ENCODE measurements at places on chromosomes 4 and X. TPM values are rescaled to one million over a fixed set of nuclear protein-coding genes. Genes with fewer than 3 reads are reported as not detected.

The FOXR2 gene
- total RNA-seq: not detected

DNA sequence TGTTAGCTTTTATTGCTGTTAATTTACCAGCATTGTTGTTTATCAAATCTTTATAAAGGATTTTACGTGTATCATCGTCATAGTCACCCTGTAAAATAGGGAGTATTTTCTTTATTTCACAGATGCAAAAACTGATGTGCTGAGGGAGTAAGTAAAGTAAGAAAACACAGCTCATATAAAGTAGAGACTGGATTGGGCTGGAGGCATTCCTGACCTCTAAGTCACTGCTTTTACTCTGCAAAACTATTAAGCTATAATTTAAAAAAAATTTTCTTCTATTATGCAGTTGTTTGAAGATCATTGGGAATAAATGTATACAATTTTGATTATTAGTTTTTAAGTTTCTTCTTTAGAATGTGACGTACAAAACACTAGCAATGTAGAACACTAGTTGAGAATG, 45.9 kb downstream of the NUDT6 start:
- DNase-seq: no peak

DNA sequence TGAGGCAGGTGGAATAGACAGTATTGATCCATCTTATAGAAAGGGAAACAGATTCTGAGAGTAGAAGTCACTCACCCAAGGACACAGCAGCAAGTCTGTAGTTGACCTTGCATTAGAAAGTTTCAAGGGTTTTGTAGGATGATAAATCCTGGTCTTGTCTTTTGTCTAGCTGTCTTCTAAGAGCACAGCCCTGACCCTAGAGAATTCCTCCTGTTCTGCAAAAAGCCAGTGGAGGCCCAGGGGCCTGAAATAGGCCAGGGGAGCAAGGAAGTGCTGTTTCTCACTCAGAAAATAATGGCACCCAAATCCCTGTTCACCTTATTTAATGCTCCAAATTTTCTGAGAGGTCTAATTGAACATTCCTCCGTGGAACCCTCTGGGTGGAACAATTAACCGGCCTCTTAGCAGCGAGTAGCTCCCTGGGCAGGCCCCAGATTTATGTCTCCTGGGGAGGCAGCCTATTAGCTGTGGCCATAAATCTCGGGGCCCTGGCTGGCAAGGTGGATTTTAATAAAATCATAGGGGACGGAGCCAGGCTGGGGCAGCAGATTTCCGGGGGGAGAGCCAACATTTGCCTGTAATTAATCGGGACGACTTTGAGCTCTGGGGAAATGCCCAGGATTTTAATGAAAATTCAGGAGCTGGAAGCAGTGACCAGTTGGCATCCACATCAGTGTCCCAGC, 49.2 kb upstream of the MSX1 start:
- DNase-seq: no peak

The DMP1 gene
- total RNA-seq: 0.11 TPM

The HAND2 gene
- not detected for total RNA-seq

GRCh38 chr4:27084685-27085361, 224.2 kb downstream of the STIM2 start:
- peak; percentile 6 for DNase-seq

The BST1 gene
- 24.5 TPM for total RNA-seq

DNA sequence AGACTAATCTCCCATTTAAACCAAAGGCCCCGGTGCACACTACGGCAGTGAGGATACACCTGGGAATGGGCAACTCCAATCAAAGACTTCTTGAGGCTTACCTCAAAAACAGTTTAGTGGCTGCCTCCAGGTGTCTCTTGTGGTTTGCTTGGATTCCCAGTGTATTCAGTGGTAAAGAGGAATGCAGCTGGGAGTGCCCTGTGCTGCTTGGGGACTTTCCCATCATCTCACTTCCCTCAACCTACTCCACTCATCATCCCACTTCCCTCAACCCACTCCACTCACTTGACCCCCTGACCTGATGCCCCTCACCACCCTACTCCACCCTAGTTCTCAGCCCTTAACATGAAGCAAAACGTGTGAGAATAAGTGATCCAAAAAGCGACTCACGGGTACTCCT, 177.3 kb upstream of the ETNPPL start:
- DNase-seq: peak; percentile 26

The ZNF185 gene
- total RNA-seq: 7.8 TPM

The HAUS3 gene
- 10.7 TPM for total RNA-seq

The INTU gene
- 25.1 TPM for total RNA-seq

- DNase-seq: no peak
Observed at GRCh38 chr4:98305576-98305975, 44.4 kb downstream of the RAP1GDS1 start.

DNA sequence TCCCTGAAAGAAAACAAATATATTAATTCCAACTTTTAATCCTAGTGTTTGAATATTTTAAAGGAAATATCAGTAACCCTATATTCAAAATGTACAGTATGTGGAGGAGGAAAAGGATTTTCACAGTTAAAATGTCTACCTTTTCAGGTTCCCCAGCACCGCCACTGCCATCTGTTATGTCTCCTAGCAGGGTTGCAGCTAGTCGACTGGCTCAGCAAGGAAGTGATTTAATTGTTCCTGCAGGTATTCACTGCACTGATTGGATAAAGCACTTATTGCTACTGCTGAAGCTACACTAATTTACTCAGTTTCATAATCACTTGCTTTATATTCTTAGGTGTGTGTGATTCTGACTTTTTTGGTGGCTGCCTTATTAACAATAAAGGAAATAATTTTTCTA, 65.5 kb upstream of the FHDC1 start:
- no peak for DNase-seq
